ENCODE measurements at places on chromosomes 1 and 21. TPM values are rescaled to one million over a fixed set of nuclear protein-coding genes. Genes with fewer than 3 reads are reported as not detected.

DNA sequence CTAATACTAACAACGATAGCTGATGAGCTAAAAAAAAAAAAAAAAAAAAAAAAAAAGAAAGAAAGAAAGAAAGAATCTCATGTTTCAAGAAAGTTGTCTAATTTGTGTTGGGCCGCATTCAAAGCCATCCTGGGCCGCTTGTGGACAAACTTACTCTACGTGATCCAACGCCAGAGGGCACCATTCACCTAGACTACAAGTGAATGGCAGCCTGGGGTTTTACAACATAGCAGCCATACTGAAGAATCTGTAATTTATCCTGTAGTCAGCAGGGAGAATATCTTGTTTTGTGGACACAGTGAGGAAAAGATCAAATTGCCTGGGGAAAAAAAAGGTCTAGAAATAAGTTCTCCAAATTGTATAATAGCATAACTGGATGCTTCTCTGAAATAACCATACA, 47.0 kb downstream of the CYP2J2 start:
- peak; percentile 17 for DNase-seq

The CD2 gene
- 0.29 TPM for polyA plus RNA-seq

The CDK18 gene
- polyA plus RNA-seq: 8.1 TPM

DNA sequence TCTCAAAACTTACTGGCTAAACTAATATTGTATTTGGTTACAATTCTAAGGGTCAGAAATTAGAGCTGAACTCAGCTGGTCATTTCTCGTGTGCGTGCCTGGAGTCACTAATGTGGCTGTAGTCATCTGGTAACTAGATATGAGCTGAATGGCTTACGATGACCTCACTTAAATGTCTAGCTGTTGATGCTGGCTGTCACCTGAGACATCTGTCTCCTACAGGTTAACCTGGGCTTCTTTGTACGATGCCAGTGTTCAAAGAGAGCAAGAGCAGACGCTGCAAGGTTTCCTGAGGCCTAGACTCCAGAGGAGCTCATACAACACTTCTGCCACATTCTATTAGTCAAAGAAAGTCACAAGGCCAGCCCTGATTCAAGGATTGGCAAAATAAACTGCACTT, 17.1 kb upstream of the ALG6 start:
- no peak for DNase-seq

- no peak for DNase-seq
Observed at GRCh38 chr1:240464099-240464498, 147.9 kb downstream of the GREM2 start.

DNA sequence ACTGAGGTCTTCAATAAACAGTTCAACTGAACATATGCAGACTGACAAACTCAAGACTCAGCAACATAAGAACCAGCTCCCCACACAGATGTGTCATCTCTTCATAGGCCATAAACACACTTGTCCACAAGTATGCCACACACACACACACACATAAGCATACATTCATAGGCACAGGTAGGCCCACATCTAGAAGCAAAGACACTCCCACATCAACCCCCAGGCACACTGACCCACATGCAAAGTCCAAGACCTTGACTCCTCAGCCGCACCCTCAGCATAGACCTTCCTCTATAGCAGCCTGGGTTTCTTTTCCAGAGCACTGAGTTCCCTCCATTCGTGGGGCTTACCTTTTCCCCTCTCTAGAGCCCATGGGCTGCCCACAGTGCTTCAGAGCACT, 1.4 kb downstream of the LAD1 start:
- DNase-seq: no peak

GRCh38 chr21:26739189-26739588, 106.0 kb downstream of the ADAMTS1 start:
- no peak for DNase-seq

The OR2L13 gene
- polyA plus RNA-seq: not detected

DNA sequence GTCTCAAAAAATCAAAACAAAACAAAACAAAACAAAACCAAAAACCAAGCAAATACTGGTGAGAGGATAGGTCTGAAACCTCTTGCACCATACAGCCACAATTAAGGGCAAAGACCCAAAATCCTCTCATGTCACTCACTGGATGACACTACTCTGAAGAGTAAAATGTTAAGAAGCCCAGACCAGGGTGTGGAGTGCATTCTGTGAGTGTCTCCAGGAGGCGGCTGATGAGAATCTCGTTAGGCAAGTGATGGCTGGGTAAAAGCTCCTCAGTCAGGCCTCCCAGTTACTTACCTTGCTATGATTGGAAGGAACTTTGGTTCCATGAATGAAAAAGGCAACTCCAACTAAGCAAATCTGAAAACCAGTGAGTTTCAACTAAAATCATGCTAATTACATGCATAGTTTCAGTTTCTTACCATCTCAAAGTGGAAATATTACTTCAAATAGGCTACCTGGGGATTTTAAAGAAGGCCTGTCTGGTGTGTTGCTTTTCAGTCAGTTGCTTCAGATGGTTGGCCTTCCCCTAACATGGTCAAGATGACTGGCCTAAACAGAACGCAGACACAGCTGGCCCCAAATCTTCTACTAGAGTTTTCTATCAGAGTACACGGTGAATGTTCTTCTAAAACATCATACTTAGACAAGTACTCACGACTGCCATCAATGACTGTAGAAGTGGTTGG, 95.1 kb downstream of the KIAA0319L start:
- no peak for DNase-seq

- DNase-seq: no peak
Observed at GRCh38 chr1:37493336-37494098, 19.1 kb downstream of the ZC3H12A start.

- DNase-seq: no peak
Observed at GRCh38 chr1:8027748-8028570, 1.9 kb upstream of the ERRFI1 start.

GRCh38 chr1:245590726-245591125, 435.9 kb downstream of the KIF26B start:
- DNase-seq: no peak

DNA sequence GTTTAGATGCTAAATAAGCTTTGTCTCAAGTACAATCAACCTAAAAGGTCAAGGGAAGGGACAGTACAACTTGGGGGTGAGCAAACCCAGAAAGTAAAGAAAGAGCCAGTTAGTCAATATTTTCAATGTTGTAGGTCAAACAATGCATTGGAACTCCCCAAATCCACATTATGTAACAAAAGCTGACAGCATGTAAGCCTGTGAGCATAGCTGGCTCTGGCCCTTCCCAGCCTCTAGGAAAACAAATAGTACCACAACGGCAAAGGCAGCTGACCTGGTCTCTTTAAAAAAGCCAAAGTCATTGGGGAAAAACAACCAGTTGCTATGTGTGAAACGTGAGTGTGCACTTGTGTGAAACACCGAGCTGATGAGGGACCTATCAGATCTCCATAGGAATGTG, 3.4 kb downstream of the CBR1 start:
- DNase-seq: no peak

The KCNK2 gene
- 2.5 TPM for polyA plus RNA-seq
